Chondrocyte (in vitro differentiated cells): ENCODE measurements at places on chromosomes 2 and 18. TPM values are rescaled to one million over a fixed set of nuclear protein-coding genes. Genes with fewer than 3 reads are reported as not detected.

DNA sequence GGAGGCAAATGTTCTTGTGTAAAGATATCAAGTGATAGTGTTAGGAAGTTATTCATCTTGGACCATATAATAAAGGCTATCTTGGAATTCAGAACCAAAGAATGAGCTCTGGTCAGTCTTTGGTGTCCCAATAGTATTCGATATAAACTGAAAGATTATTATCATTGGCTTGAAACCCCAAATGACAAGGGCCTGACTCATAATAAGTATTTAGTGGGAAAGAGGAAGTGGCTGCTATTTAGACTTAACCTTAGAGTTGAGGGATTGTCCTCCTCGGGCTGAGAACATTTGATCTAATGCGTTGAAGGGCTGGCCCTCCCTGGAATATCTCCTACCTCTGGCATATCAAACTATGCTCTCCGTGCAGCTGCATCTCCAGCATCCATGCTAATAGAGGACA, 67.5 kb downstream of the CDH20 start:
- no peak for DNase-seq
- H3K27me3 ChIP-seq, result no peaks in the 10 kb centered on the region
- H3K4me3 ChIP-seq, result no peak overlapping the region
- H3K4me1 ChIP-seq, result peaks cover 28% of the 10 kb centered on the region
- H3K36me3 ChIP-seq, result no peaks in the 10 kb centered on the region
- peak overlapping the region; percentile 34 for H3K27ac ChIP-seq

Gene PMAIP1
- total RNA-seq, result 4.1 to 9.9 TPM (median 8.0 TPM) in 3 replicates

GRCh38 chr2:209160800-209161588, 262.9 kb upstream of the MAP2 start:
- DNase-seq, result no peak
- H3K27me3 ChIP-seq, result peaks cover 1% of the 10 kb centered on the region
- no peak overlapping the region for H3K27ac ChIP-seq
- H3K4me1 ChIP-seq, result no peaks in the 10 kb centered on the region
- no peak overlapping the region for H3K4me3 ChIP-seq

- H3K27ac ChIP-seq, result peak overlapping the region; percentile 54
- H3K4me1 ChIP-seq, result peaks cover 19% of the 10 kb centered on the region
- peaks cover 4% of the 10 kb centered on the region for H3K36me3 ChIP-seq
- no peaks in the 10 kb centered on the region for H3K27me3 ChIP-seq
- no peak for DNase-seq
- H3K4me3 ChIP-seq, result no peak overlapping the region
Observed at GRCh38 chr2:138267161-138267901, 234.2 kb upstream of the SPOPL start.

GRCh38 chr18:1017227-1018058, 112.8 kb downstream of the ADCYAP1 start:
- H3K36me3 ChIP-seq, result no peaks in the 10 kb centered on the region
- H3K27me3 ChIP-seq, result no peaks in the 10 kb centered on the region
- H3K4me3 ChIP-seq, result no peak overlapping the region
- no peak for DNase-seq
- peaks cover 73% of the 10 kb centered on the region for H3K4me1 ChIP-seq
- peak overlapping the region; percentile 1 for H3K27ac ChIP-seq

- no peaks in the 10 kb centered on the region for H3K4me1 ChIP-seq
- H3K36me3 ChIP-seq, result no peaks in the 10 kb centered on the region
Observed at GRCh38 chr2:242022550-242023290, 153.2 kb downstream of the RTP5 start.

DNA sequence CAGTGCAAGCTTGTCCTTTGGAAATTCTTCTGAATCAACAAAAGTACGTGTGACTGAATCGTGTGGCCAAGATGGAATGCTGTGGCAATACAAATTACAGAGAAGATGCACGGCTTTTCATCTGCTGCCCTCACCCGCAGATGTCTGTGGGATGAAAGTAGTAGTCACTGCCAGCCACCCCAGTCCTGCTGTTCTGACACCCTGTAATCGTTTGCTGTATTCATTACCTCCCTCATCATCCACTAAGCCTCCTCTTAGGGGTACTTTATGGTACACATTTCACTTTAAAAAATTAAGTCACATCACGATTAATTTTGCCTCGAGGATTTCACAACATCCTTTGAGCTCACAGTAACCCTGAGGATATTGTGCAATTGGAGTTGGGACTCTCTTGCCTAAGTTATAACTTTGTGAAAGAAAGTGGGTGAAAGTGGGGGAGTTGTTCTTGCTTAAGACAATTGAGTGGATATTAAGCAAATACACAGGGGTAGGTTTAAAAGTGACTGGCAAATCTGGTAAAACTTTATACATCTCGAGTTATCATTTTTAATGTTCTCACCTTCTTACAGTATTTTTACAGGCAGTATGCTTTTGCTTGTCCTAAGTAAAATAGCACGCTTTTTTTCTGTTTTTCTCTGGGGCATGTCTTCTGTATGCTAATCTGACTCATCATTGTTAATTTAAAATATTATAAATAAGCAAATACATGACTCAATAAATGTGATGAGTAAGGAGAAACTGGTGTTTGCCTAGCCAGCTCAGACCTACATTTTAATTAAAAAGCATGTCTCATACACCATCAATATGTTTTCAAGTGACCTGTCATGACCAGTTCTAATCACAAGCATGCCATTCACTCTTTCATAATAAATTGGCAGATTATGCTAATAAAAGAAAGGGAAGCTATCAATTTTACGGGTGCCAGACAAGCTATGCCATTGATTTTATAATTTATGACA, 680.9 kb downstream of the IRS1 start:
- H3K4me3 ChIP-seq, result no peak overlapping the region
- peak overlapping the region; percentile 75 for H3K27ac ChIP-seq
- H3K36me3 ChIP-seq, result no peaks in the 10 kb centered on the region
- no peaks in the 10 kb centered on the region for H3K27me3 ChIP-seq

GRCh38 chr2:159266554-159266953, 19.9 kb downstream of the WDSUB1 start:
- H3K4me3 ChIP-seq, result no peak overlapping the region
- peaks cover 23% of the 10 kb centered on the region for H3K4me1 ChIP-seq
- H3K36me3 ChIP-seq, result peaks cover 1% of the 10 kb centered on the region
- H3K27me3 ChIP-seq, result no peaks in the 10 kb centered on the region

Gene WNT6
- not detected in 3 replicates for total RNA-seq

DNA sequence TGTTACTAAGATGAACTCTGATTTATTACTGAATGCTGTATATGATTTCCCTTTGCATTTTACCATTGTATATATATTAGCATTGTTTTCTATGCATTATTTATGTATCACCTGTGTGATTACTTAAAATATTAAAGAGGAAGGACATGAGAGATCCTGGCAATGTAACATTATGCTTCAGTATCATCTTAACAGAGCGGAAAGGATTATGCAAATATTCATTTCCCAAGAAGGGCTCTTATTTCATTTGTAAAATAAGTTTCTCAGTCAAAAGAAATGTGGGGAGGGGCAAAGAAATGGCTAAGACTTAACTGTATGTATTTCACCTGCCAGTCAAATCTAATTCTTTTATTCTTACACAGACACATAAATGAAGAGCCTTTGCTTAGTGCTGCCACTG, 654.2 kb upstream of the PKDCC start:
- no peak overlapping the region for H3K4me3 ChIP-seq
- H3K4me1 ChIP-seq, result peaks cover 7% of the 10 kb centered on the region
- no peak for DNase-seq
- H3K36me3 ChIP-seq, result no peaks in the 10 kb centered on the region
- H3K27me3 ChIP-seq, result peaks cover 4% of the 10 kb centered on the region

Gene CDK15
- total RNA-seq, result 3.6 to 5.9 TPM (median 4.6 TPM) in 3 replicates

- no peak overlapping the region for H3K4me3 ChIP-seq
- peaks cover 9% of the 10 kb centered on the region for H3K4me1 ChIP-seq
- no peaks in the 10 kb centered on the region for H3K36me3 ChIP-seq
- DNase-seq, result peak; percentile 61
- H3K27me3 ChIP-seq, result peaks cover 11% of the 10 kb centered on the region
Observed at GRCh38 chr2:95333888-95334338, 36.8 kb downstream of the KCNIP3 start.

GRCh38 chr18:13076886-13077285, 85.7 kb downstream of the CEP192 start:
- no peak overlapping the region for H3K27ac ChIP-seq
- H3K4me3 ChIP-seq, result no peak overlapping the region
- H3K4me1 ChIP-seq, result no peaks in the 10 kb centered on the region
- no peaks in the 10 kb centered on the region for H3K27me3 ChIP-seq
- no peak for DNase-seq
- peaks cover 44% of the 10 kb centered on the region for H3K36me3 ChIP-seq

- peaks cover 40% of the 10 kb centered on the region for H3K4me1 ChIP-seq
- H3K36me3 ChIP-seq, result peaks cover 4% of the 10 kb centered on the region
- no peaks in the 10 kb centered on the region for H3K27me3 ChIP-seq
- H3K4me3 ChIP-seq, result no peak overlapping the region
Observed at GRCh38 chr2:126662621-126663020, 6.7 kb downstream of the GYPC start.

Gene SIX3
- total RNA-seq, result not detected in 3 replicates

GRCh38 chr2:64018701-64019082, 536 bp downstream of the VPS54 start:
- peak overlapping the region; percentile 99 for H3K27ac ChIP-seq
- peak overlapping the region; percentile 100 for H3K4me3 ChIP-seq
- DNase-seq, result no peak
- H3K27me3 ChIP-seq, result no peaks in the 10 kb centered on the region
- H3K36me3 ChIP-seq, result no peaks in the 10 kb centered on the region

Gene CTAGE1
- total RNA-seq, result 0.12 to 0.13 TPM in 2 of 3 replicates, not detected in the other

Gene IL37
- total RNA-seq, result not detected in 3 replicates

DNA sequence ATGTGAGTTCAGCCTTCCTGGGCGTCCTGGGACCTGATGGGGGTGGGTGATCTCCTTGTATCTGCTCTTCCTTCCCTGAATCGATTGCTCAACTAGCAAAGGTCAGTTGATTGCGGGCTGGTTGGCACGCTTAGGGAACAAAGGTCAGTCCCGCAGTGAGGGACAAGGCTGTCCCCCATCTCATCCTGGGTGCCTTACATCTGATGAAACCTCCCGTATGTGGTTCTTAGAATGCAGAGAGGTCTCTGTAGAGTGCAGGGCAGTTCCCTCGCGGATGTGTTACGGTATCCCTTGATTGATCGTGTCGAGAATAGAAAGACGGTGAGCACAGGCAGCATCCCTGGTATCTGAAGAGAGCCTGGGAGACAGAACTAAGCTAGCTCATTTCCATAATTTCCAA, 56.4 kb upstream of the RBM44 start:
- H3K36me3 ChIP-seq, result peaks cover 8% of the 10 kb centered on the region
- H3K4me3 ChIP-seq, result no peak overlapping the region
- peaks cover 43% of the 10 kb centered on the region for H3K4me1 ChIP-seq
- DNase-seq, result no peak

DNA sequence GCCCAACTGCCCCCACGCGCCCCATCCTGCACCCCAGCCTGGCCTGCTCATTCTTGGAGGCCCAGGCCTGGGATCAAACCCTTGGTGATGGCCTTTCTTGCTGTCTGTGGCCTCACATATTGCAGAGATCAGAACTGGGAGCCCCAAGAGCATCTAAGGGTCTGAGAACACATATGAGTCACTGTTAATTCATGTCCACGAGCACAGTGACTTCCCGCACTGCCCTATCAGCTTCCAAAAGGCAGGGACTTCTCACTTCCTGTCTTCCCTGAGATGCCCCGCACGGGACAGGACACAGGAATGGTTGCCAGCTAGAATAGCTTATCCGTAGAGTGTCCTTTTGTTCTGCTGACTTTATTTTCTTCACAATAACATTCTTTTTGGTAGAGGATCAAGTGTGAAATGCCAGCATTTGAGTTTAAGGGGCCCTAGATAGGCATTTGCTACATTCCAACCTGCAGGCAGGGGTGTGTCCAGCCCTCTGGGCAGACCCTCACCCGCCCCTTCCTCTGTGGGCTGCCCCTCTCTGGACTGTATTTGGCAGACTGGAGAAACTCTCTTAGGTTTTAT, 21.1 kb upstream of the CELF4 start:
- peaks cover 18% of the 10 kb centered on the region for H3K27me3 ChIP-seq
- no peak overlapping the region for H3K4me3 ChIP-seq

DNA sequence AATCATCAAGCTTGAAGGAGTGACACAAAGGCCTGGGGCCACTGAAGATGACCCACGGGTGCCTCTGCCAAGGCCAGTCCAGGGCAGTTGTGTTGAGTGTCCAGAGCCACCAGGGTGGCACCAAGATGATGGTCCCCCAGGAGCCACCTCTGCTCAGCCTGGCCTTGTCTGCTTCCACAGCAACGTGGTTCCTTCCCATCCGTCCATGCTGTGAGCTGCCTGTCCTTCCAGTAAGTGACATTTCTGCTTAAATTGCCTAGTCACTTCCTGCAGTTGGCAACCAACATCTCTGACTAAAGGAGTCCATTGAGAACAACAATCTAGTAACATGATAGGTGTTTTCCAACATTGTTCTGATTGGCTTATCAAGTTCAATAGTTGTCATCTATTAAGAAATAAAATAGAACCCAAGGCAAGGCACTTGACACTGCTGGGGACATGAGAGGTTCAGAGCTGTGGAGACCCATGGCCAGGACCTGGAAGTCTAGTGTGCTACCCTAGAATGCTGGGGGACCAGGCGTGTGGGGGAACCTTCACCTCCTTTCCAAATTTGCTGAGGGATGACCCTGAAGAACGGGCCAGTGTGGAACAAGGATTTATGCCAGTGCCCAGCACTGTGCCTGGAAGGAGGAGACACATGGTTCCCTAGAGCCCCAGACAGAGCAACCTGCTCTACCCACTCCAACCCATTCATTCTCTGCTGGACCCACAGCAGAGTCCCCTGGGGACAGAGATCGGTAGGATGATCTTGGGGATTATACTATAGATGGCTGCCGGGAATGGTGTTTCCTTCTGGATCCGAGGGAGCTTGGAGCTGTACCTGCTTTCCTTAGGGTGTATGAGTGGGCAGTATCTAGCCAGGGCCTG, 98.9 kb upstream of the EPC2 start:
- DNase-seq, result no peak
- no peaks in the 10 kb centered on the region for H3K36me3 ChIP-seq
- no peak overlapping the region for H3K27ac ChIP-seq
- no peaks in the 10 kb centered on the region for H3K27me3 ChIP-seq
- H3K4me3 ChIP-seq, result no peak overlapping the region

Gene CBLN2
- 3.5 to 3.7 TPM in 2 of 3 replicates, not detected in the other for total RNA-seq

GRCh38 chr2:100391735-100392515, 25.5 kb downstream of the CHST10 start:
- peaks cover 4% of the 10 kb centered on the region for H3K4me1 ChIP-seq
- no peak for DNase-seq
- peaks cover 16% of the 10 kb centered on the region for H3K36me3 ChIP-seq
- no peak overlapping the region for H3K27ac ChIP-seq
- no peak overlapping the region for H3K4me3 ChIP-seq

- no peaks in the 10 kb centered on the region for H3K36me3 ChIP-seq
- H3K27me3 ChIP-seq, result no peaks in the 10 kb centered on the region
Observed at GRCh38 chr2:201194097-201194496, 11.2 kb downstream of the CASP10 start.

DNA sequence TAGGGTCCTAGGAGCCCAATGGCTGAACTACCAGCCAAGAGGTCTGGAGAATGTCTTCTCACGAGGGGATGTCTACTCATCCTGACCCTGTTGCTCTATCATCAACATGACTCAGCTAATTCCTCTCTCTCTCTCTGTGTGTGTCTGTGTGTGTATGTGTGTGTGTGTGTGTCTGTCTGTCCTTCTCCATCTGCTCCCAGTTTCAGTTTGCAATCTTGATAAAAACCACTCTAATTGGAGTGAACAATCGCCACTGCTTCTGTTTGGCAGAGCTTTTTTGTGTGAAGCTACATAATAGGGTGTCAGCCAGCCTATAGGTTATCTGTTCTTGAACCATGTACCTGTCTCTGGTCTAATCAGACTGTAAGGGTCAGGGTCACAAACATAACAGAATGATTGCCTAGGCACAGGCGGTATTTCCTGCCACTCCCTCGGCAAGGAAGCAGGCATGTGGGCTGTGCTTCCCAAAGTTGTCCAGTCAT, 219.8 kb downstream of the SH3BP4 start:
- no peaks in the 10 kb centered on the region for H3K36me3 ChIP-seq
- no peaks in the 10 kb centered on the region for H3K27me3 ChIP-seq
- peak overlapping the region; percentile 95 for H3K27ac ChIP-seq
- H3K4me1 ChIP-seq, result peaks cover 36% of the 10 kb centered on the region
- H3K4me3 ChIP-seq, result no peak overlapping the region
- no peak for DNase-seq

Gene FER1L5
- not detected in 3 replicates for total RNA-seq
